EH (cell line): ENCODE measurements at places on chromosomes 3 and 15.

- no peak for DNase-seq
Observed at GRCh38 chr3:118077332-118077731, 957.3 kb downstream of the IGSF11 start.

GRCh38 chr15:84859144-84859543 lies 25.3 kb upstream of the SLC28A1 start:
- DNase-seq, result no peak

DNA sequence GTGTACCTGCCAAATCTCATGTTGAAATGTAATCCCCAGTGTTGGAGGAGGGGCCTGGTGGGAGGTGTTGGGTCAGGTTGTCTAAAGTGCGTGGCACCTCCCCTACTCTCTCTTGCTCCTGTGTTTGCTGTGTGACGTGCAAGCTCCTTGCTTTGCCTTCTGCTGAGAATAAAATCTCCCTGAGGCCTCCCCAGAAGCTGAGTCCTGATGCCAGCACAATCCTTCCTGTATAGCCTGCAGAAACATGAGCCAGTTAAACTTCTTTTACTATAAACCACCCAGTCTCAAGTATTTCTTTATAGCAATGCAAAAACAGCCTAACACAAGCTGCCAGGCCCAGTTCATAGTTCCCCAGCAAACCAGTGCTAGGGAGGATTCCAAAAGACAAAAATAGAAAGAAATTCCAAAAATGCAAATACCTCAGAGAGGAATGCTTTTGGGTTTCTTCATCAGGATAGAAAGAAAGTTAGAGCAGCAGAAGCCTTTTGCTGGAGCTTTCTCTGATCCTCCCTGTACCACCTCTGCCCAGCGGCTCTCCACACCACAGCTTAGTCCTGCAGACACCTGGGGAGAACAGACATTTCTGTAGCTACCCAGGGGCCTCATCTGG lies 25.9 kb upstream of the CDV3 start:
- DNase-seq, result peak; percentile 91

- peak; percentile 47 for DNase-seq
Observed at GRCh38 chr3:53023072-53023823, 22.6 kb downstream of the SFMBT1 start.

- DNase-seq, result peak; percentile 40
Observed at GRCh38 chr3:112531358-112531781, 30.4 kb downstream of the ATG3 start.

GRCh38 chr3:186909078-186909853 lies 21.1 kb upstream of the ST6GAL1 start:
- DNase-seq, result no peak

- no peak for DNase-seq
Observed at GRCh38 chr15:95286352-95286880, 1044.1 kb upstream of the NR2F2 start.

DNA sequence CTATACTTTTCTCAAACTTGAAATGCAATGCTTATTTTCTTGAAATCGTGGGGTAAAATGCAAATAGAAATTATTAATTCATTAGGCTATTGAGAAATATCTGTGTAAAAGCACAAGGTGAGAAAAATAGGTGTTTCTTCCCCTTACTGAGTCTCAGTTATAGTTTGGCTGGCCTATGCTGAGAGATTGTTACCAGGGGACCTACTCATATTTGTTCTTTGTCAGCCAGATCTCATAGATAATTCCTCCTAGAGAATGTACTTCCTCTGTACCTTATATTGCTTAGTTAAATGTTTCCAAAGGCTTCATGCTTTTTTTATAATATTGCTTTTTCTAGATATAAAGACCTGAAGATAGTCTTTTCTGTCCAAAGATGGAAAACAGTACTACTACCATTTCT lies 60.0 kb upstream of the TRPC1 start:
- no peak for DNase-seq

- DNase-seq, result peak; percentile 26
Observed at GRCh38 chr15:80997692-80998091, 3.0 kb upstream of the TLNRD1 start.

GRCh38 chr3:7934362-7934761 lies 567.3 kb upstream of the LMCD1 start:
- DNase-seq, result no peak

- no peak for DNase-seq
Observed at GRCh38 chr3:10419637-10420232, 85.7 kb downstream of the ATP2B2 start.

GRCh38 chr3:77837456-77838025 lies 797.6 kb downstream of the ROBO2 start:
- no peak for DNase-seq

- no peak for DNase-seq
Observed at GRCh38 chr3:123319760-123320159, 118.0 kb downstream of the SEC22A start.

DNA sequence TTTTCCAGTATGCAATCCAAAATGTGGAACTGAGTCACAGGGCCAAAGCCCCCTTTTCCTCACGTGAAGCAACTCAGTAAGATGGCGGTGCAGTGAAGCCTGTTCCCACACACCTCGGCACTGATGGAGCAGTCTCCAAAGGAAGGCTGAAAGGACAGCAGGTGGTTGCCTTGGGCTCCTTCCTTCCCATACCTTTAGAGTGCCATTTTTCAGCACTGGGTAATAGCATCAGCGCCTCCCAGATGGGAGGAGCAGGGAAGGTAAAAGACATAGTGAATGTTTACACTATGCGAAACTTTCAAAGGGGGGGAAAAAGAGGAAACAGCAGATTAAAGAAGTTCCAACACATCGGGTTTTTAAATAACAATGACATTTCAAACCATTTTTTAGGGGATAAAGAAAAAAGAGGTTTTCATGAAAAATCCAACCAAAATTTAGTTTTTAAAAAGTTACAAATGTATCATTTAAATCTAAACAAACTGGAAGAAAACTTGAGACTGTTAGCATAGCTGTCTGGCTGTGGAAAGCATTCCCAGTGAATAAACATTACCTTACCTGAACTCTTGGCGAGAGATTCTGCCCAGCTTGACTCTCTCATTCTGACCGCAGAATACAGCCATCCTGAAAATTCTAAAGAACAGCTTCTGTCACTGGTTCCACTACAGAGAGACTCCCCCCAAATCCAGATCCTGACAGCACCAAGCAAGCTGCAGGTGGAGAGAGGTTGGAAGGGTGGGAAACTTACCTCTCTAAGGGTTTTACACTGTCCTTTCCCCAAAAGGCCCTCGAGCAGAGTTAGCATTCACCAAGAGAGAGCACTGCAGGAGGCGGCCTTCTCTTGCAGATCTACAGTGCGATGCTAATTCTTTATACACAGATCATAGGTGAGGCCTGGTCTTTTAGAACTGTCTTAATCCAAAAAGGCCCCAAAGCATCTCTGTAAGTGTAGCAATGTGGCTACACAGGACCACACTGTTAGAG lies 32.6 kb downstream of the ABCC5 start:
- no peak for DNase-seq

DNA sequence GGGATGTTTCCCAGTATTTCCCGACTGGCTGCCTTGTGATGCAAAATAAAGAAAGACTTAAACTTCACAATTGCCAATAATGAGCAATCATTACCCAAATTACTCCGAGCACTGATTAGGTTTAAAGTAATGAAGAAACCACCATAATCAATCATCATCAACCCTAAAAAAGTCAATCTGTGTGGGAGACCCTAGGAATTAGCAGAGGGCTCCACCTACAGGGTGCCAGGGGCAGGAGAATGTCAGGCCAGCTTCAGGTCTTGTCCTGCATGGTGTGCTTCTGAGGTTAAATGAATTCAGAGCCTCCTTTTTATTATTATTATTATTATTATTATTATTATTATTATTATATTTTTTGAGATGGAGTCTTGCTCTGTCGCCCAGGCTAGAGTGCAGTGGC lies 478.0 kb upstream of the ARRDC4 start:
- no peak for DNase-seq

DNA sequence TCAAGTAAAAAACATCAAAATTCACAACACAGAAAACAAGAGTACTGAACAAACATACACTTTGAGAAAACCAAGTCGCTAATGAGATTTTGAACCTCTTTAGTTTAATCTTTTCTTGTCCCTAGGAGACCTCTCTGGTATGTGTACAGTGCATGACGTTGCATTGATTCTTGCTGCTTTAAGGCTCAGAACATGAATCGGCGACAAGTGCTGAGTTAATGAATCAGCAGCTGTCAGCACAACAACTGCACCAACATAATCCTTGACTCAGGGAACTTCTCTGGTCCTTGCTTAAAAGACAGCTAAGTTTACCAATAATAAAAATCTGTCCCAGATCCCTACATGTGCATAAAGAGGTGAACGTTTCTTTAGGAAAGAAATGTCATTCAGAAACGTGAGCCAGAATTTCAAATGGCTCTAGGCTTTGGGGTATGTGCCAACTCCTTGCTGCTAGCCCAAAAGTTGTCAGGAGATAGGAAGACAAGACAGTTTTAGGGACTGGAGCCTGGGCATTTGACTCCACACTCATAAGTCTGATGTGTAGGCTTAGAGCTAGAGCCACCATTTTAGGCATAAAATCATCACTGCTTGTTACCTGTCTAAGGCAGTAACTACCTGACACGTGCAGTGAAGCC lies 86.9 kb downstream of the IL5RA start:
- no peak for DNase-seq

- DNase-seq, result no peak
Observed at GRCh38 chr15:57370929-57371328, 5.4 kb upstream of the CGNL1 start.

- no peak for DNase-seq
Observed at GRCh38 chr3:155012584-155012983, 67.5 kb upstream of the MME start.

GRCh38 chr3:154254527-154254926 lies 69.8 kb downstream of the DHX36 start:
- no peak for DNase-seq

DNA sequence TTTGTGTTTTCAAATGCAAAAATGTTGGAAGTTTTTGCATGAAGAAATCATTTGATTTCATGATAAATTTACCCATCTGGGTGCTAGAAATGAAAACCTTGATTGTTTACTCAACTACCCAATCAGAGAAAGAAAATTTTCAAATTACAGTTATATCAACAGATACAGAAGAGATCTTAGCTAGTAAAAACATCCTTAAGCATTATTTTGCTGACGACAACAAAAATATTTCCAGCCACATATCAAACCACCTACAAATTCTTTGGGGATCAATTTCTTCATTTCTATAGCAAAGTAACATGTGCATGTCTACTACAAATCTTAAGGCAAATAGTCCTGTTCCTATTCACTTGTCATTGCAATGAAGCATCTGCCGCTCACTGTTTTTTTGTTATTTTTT lies 530.3 kb downstream of the ZIC1 start:
- no peak for DNase-seq

DNA sequence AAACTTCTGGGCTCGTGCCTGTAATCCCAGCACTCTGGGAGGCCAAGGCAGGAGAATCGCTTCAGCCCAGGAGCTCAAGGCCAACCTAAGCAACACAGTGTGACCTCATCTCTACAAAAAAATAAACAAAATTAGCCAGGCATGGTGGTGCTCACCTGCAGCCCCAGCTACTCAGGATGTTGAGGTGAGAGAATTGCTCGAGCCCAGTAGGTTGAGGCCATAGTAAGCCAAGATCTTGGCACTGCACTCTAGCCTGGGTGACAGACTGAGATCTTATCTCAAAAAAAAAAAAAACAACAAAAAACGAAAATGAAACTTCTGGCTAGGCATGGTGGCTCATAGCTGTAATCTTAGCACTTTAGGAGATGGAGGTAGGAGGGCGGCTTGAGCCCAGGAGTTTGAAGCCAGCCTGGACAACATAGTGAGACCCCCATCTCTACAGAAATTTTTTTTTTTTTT lies 53.7 kb downstream of the PIK3CB start:
- no peak for DNase-seq

DNA sequence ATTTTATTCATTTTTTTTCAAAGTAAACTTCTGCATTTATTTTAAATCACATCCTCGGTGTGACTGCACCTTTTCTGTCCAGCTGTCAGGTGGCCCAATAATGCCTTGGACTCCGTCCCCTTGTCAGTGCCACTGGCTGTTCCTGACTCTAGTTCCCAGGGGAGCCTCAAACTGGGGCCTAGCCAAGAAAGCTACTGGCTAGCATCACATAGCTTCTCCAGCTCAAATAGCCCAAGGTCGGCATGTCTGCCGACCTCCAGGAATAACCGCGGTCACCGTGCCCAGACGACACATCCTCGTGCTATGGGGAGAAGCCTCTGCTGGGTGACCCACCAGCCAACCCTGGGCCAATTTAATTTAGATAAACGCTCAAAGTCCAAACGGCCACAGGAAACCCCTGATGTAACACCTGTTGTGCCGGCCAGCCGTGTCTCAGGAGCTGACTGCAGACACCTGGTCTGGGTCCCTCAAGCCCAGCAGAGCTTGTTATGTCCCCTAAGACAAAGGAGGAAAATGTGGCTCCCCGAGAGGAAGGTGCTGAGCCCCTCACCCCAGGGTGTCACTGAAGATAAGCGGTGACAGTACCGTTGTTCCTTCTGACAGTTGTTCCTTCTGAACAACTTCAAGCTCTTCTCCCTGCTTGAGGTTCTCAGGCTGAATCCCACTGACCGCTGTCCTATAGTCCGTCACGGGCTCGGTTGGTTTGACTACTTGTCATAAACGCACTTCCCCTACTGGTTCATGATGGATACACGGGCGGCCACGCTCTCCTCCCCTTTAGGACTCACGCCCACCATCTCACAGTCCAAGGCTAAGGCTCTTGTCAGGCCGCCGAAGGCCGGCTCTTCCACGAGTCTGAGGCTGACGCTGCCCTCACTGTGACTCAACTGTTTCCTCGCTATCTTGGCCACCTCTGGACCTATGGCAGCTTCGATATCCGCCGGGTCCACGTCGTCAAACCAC lies 126.2 kb downstream of the KLF13 start:
- no peak for DNase-seq

- DNase-seq, result no peak
Observed at GRCh38 chr3:192980632-192981031, 63.0 kb upstream of the MB21D2 start.

- DNase-seq, result peak; percentile 25
Observed at GRCh38 chr15:70650567-70651302, 112.6 kb downstream of the UACA start.

DNA sequence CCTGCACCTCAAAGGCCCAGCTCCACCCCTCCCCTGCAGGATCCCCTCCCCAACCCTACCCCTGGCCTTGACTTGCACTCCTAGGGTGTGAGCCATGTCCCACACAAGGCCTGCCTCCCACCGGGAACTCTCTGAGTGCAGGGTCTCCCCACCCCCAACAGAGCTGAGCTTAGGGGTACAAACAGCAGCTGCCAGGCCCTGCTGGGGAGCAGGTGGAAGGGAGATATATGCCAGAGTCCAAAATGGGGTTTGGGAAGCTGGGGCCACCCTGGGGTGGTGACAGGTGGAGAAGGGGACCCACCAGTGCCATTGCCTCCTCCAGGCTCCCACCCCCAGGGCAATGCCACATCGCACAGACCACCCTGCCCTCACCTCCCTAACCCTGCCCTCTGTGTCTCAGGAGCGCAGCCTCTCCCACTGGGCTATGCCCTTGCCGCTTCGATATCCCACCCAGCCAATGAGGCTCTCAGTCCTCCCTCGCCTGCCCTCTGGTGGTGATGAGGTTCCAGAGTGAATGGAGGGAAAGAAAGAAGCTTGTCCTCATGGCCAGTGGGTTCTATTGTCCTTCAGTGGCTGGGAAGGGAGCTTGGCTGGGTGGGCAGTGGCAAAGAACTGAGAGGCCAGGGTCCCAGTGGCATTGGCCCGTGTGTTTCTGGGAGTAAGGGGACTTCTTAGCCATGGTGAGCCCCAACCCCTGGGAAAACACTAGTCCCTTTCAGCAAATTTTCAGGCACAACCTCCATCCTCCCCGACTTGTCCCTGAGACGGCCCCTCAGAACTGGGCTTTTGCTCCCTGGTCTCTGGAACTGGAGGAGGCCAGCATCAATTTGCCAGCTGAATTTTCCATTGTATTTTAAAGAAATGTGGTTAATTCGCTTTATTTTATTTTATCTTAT lies 46.8 kb downstream of the CYP11A1 start:
- DNase-seq, result peak; percentile 57

GRCh38 chr3:49745986-49746385 lies 22.2 kb upstream of the GMPPB start:
- peak; percentile 69 for DNase-seq
